AG08395 (cell line): ENCODE measurements at places on chromosomes 11 and 22.
A peak's percentile ranks its signal among the peaks of the same experiment; 100 is the strongest.

DNA sequence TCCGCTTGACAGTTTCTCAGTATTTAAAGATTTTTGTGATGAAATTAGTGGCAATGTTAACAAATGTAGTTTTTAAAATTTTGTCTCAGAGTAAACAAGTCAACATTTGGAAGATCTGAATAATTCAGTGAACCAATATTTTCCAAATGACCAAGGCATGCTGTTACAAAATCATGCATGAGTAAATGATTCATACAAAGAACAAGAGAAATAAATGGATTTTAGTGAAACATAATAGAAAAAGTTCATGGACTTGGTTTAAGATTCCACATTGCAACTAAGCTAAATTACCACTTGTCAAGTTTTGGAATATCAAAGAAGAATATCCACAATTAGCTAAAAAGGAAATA, 125.7 kb upstream of the SNX19 start:
- no peak for DNase-seq

- peak; percentile 62 for DNase-seq
These were observed 22.6 kb downstream of the RTN4RL2 start for GRCh38 chr11:57482782-57483561.

DNA sequence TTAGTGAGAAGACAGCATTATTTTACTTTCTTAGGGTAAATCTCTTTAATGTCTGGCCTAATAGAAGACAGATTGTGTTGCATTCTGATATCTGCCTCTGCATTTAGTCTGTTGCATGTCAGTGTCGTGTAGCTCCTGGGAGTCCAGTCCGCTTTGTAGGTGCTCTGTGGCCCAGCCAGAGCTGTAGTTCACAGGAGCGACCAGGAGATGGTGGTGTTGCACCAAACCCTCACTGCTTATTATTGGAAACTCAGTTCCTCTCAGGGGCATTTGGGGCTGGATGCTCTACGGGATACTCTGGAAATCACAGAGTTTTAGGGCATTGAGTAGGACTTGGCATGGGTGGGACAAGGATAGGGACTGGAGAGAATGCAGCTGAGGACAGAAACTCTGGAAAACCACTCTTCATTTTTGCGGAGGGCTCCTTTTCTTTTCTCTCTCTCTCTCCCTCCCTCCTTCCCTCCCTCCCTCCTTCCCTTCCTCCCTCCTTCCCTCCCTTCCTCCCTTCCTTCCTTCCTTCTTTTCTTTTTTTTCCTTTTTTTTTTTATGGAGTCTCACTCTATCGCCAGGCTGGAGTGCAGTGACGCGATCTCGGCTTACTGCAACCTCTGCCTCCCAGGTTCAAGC, 21.7 kb downstream of the MIAT start:
- peak; percentile 85 for DNase-seq

- no peak for DNase-seq
These were observed 18.9 kb upstream of the DNAJB13 start for GRCh38 chr11:73931951-73932350.

- DNase-seq, result no peak
These were observed 423.9 kb upstream of the CHORDC1 start for GRCh38 chr11:90646706-90647105.

GRCh38 chr11:3197044-3197695, 21.4 kb downstream of the MRGPRG start:
- DNase-seq, result no peak

DNA sequence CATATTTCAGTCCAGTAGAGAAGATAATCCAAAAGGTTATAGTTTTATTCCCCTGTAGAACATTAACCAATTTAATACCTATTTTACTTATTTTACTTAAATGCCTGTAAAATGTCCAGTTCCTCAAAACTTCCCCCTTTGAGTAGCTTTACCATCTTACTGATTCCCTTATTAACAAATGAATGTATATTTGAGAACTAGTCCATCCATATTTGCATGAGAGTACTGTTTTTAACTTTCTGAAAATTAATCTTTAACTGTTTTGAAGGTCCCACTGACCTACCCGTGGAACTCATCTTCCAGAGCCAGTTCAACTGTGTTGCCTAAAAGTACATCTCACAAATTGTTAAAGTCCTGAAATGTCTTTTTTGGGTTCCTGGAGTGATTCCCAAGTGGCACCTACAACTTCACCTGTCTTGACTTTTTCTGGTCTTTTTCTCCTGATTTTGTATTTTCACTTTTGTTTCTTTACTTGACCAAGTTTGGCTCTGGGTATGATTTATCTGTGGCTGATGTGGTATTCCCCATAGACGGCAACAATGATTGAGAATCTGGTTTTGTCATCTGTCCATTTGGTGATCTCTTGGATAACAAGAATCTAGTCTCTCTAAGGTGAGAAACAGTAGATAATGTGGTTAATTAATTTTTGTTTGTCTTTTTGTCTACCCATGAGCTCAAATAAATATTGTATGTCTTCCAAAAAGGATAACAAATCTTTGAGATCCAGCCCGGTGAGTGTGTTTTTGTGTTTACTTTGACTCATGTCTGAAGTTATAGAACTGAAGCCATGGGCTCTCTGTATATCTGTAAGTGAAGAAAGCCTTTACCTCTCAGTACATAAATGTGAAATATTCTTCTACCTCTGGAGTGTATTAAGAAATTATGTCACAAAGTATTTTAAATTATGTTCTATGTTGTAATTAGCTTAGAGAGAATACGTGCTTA, 174.2 kb downstream of the ETS1 start:
- no peak for DNase-seq
